Naive thymus-derived CD4-positive, alpha-beta T cell (primary cell): ENCODE measurements at places on chromosomes 13 and 19. TPM values are rescaled to one million over a fixed set of nuclear protein-coding genes. Genes with fewer than 3 reads are reported as not detected.

The RNF113B gene
- polyA plus RNA-seq = not detected

The KISS1R gene
- 0.72 TPM for polyA plus RNA-seq

The SMIM24 gene
- polyA plus RNA-seq = not detected

The RFPL4AL1 gene
- polyA plus RNA-seq = not detected

The ZNF534 gene
- polyA plus RNA-seq = 0.24 TPM

The TTYH1 gene
- polyA plus RNA-seq = 0.23 TPM

The SPRY2 gene
- not detected for polyA plus RNA-seq

DNA sequence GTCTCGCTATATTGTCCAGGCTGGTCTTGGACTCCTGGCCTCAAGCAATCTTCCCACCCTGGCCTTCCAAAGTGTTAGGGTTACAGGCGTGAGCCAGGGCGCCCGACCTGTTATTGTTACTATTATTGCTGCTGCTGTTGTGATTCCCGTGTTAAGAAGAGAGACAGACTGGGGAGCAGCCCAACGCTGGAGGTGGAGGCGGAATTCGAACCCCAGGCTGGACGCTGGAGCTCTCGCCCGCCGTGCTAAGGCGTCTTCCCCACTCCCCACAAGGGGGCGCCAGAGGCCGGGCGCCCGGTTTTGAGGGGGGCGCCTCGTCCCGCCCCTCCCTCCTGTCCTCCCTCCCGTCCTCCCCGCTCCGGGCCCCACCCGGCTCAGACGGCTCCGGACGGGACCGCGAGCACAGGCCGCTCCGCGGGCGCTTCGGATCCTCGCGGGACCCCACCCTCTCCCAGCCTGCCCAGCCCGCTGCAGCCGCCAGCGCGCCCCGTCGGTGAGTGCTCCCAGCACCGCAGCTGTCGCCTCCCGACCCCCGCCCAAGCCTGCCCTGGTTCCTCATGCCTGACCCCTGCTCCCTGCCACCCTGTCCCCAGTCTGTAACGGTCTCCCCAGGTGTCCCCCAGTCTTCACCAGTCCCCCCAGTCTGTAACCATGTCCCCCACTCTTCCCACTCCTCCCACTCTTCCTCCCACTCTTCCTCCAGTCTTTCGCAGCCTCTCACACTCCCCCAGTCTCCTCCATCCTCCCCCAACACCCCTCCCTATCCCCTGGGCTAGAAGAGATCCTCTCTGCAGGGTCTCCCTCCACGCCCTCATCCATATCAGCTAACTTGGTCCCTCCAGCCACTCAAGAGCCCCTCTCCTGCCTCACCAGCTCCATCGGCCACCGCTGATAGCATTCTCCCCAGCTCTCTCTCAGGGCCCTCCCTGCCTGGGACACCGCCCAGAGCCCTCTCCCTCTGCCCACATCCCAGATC is at the start of gene EHD2:
Gene EHD2 (plus strand): TSS at position 377 of the 976 bp plus-strand sequence. CDS start 3,191 bp downstream, outside the sequence.
- no peaks in the 10 kb centered on the region for H3K36me3 ChIP-seq
- H3K4me3 ChIP-seq = no peak within 1 kb of the TSS
- no peak within 1 kb of the TSS for H3K27ac ChIP-seq
- DNase-seq = no peak

DNA sequence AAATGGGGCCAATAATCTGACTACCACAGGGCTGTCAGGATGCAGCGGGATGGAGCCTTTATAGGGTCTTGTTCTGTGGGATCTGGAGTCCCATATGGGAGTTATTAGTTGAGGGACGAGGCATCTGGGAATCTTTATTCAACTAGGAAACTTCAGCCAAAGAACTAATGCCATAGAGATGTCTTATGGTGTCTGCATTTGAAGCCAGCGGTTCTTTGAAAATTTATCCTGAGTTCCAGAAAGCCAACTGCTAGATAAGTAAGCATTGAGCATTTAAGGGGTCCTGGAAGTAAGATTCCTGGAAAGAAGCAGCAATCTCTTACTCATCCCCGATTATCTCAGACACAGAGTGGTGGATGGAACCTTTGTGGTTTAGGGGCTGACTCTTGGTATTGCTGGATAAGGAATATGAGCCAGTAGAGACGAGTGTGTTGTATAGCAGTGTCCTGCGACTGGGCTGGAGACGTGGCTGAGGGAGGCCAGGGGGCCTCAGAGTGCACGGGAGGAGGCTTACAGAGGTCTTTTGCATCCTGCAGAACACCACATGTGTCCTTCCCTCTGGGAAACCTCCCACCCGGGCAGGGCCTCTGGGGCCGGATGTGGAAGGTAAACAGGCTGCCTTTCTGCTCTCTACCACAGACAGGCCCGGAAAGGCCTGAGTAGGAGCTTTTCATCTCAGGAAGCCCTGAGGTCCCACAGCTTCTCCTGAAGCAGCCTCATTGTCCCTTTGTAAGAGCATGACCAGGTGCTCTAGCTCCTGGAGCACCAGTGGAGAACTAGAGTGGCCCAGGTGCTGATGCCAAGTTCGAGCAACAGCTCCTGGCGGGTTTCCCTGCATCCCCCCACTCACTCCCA is 28.8 kb downstream of the ACTN4 start:
- DNase-seq = no peak
- H3K4me1 ChIP-seq = no peaks in the 10 kb centered on the region
- H3K27ac ChIP-seq = no peak overlapping the region
- H3K27me3 ChIP-seq = no peaks in the 10 kb centered on the region

- DNase-seq = no peak
- no peaks in the 10 kb centered on the region for H3K27me3 ChIP-seq
- no peak overlapping the region for H3K4me3 ChIP-seq
- H3K4me1 ChIP-seq = peaks cover 3% of the 10 kb centered on the region
These were observed 7.4 kb downstream of the ARHGAP35 start for GRCh38 chr19:46868025-46868802.

GRCh38 chr13:82220641-82221040 is 1661.6 kb downstream of the SLITRK1 start:
- no peaks in the 10 kb centered on the region for H3K27me3 ChIP-seq
- H3K4me1 ChIP-seq = no peaks in the 10 kb centered on the region
- no peaks in the 10 kb centered on the region for H3K36me3 ChIP-seq
- H3K4me3 ChIP-seq = no peak overlapping the region
- H3K27ac ChIP-seq = no peak overlapping the region

- peak overlapping the region; percentile 62 for H3K27ac ChIP-seq
- no peaks in the 10 kb centered on the region for H3K27me3 ChIP-seq
- H3K4me1 ChIP-seq = peaks cover 28% of the 10 kb centered on the region
- DNase-seq = no peak
- H3K4me3 ChIP-seq = no peak overlapping the region
These were observed 4.0 kb downstream of the ERF start for GRCh38 chr19:42250666-42251531.

DNA sequence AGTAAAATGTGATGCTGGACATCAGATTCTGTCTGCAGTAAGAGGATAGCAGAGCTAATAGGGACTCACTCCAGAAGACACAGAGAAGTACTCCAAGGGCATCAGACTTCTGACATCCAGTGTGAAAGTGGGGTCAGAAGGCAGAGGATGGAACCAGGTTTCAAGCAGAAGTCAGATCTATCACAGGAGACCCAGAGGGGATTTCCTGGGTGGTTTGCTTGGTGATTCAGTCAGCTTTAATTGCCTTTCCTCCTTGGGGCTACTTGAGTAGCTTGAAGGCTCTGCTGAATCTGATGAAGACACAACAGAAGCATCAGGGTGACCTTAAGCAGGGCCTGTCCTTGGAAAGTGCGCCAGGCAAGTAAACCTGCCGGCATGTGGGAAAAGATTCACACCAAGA is 300.6 kb downstream of the COG6 start:
- H3K36me3 ChIP-seq = no peaks in the 10 kb centered on the region
- DNase-seq = no peak
- no peak overlapping the region for H3K4me3 ChIP-seq
- H3K27me3 ChIP-seq = no peaks in the 10 kb centered on the region

GRCh38 chr19:43470288-43470687 is 4.9 kb upstream of the LYPD3 start:
- peak; percentile 91 for DNase-seq
- H3K27ac ChIP-seq = peak overlapping the region; percentile 93
- no peak overlapping the region for H3K4me3 ChIP-seq
- H3K4me1 ChIP-seq = peaks cover 17% of the 10 kb centered on the region

DNA sequence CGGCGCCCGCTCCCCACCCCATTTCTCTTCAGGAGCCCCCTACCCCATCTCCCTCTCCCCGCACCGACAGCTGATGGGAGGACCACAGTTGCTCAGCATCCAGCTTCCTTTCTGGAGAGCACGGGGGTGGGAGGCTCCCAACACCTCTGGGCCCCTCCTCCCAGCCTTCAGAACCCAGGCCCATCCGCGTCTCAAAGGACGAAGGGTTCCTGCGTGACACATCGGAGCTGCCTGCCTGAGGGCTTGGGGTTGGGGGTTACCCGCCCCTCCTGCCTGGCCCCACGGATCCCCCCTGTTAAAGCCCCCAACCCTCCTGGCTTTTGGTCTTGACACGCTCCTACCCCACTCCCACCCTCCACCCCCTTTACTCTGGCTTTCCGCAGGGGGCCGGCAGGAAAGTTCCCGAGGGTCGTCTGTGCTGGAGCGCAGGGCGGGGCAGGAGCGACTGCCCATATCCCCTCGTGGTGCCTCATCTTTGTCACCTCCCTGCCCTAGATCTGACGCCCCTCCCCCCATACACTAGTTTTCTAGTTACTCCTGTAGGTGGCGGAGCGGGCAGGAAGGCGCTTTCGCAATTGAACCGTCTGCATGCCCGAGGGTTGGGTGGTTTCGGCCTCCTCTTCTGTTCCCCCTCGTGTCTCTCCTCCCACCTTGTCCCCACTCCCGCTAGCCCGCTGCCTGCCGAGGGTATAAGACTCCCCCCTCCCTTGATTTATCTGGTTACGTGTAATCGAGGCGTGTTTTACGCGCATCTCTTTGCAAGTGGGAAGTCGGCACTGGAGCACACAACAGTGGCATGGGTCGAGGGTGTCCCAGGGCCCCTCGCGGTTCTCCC is 924 bp downstream of the TRAPPC5 start:
- peak overlapping the region; percentile 91 for H3K27ac ChIP-seq
- H3K36me3 ChIP-seq = no peaks in the 10 kb centered on the region
- peak overlapping the region; percentile 84 for H3K4me3 ChIP-seq
- H3K27me3 ChIP-seq = no peaks in the 10 kb centered on the region
- peaks cover 25% of the 10 kb centered on the region for H3K4me1 ChIP-seq

DNA sequence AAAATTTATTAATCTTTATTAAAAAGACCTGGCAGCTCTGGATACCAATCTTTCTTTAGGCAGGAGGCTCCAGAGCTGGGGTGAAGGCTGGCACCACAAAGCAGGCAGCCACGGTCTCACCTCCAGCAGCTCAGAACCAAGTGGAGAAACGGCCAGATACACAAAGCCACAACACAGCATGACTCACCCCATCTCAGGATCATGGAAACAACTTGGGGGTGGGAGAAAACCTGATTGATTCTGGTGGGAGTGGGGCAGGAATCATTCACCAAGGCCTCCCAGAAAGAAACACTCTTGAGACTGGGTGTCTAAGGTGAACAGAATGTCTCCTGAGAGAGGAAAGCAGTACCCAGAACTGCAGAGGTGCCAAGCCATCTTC is 64.2 kb downstream of the CRYL1 start:
- DNase-seq = no peak
- no peaks in the 10 kb centered on the region for H3K27me3 ChIP-seq
- no peaks in the 10 kb centered on the region for H3K4me1 ChIP-seq
- no peak overlapping the region for H3K27ac ChIP-seq
- no peak overlapping the region for H3K4me3 ChIP-seq

DNA sequence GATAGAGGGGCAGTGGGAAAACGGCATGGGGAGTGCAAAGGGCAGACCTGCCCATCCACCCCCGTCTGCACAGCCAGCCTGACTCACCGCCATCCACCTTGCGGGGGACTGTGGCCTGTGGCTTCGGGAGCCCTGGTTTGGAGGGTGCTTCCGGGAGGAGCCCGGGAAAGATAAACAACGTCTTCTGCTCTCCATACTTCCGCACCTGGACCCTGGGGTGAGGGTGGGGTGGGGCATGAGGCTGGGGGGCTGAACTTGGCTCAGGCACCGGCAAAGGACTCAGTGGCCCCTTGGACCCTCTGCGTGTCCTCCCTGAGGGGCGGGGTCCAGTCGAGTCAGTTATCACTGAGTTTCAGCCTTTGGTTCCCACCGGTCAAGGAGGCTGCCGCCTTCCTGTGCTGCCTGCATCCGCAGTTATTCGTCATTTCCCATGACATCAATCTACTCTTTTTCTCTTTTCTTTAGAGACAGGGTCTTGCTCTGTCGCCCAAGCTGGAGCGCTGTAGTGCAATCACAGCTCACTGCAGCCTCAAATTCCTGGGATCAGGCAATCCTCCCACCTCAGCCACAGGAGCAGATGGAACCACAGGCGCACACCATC is 3.2 kb downstream of the GPR108 start:
- no peak overlapping the region for H3K27ac ChIP-seq
- peaks cover 37% of the 10 kb centered on the region for H3K36me3 ChIP-seq
- no peak for DNase-seq
- H3K27me3 ChIP-seq = no peaks in the 10 kb centered on the region

GRCh38 chr13:76852986-76853385 is 33.2 kb downstream of the KCTD12 start:
- no peaks in the 10 kb centered on the region for H3K36me3 ChIP-seq
- H3K27ac ChIP-seq = no peak overlapping the region
- H3K27me3 ChIP-seq = no peaks in the 10 kb centered on the region

DNA sequence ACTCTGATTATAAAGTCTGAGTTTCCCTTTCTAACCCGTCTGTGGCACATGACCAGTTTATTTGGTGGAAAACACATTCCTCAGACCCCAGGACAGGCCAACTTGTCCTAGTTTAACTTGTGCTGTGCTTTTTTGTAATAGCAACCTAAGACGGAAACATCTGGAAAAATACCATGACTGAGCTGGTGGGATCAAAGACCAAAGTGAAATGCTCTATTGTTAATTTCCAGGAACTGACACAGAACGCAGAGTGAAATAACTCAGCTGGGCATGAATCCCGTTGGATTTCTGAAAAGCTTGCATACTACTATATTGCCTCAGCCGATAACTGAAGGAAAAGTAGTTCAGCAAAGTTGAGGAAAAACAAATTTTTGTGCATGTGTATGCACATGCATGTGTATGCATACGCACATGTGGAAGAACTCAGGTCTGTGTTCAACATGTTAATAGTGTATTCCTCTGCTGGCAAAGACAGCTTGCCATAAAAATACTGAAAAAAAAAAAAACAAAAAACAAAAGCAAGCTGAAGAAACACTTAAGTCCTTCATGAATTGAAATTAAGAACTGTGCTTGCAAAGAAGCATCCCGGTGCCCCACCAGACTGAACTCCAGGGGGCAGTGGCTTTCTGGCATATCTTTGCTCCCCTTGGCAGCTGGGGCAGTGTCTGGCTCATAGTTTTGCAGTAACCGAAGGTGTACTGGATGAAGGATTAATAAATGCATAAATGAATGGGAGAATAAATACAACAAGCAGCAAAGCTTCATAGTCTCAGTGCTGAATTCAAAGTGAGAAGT is 187.8 kb downstream of the LHFPL6 start:
- H3K4me3 ChIP-seq = no peak overlapping the region
- H3K4me1 ChIP-seq = no peaks in the 10 kb centered on the region
- DNase-seq = no peak
- no peak overlapping the region for H3K27ac ChIP-seq
- no peaks in the 10 kb centered on the region for H3K27me3 ChIP-seq
